ENCODE measurements at places on chromosomes 7 and 10.

- DNase-seq, result no peak
Observed at GRCh38 chr7:8515640-8516185, 82.3 kb downstream of the NXPH1 start.

DNA sequence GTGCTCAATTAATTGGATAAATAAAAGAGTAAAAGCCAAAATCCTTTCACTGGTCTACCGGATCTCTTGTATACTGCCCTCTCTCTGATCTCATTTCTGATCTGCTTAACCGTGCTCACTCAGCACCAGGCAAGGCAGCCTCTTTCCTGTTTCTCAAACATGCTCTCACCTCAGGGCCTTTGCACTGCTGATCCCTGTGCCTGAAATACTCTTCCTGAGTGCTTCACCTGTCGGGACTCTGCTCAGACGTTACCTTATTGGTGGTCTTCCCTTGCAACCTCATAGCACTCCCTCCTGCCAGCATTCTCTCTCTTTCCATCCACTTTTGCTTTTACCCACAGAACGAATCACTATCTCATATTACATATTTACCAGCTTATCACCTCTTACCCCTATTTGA lies 55.6 kb downstream of the NPY start:
- DNase-seq, result no peak

DNA sequence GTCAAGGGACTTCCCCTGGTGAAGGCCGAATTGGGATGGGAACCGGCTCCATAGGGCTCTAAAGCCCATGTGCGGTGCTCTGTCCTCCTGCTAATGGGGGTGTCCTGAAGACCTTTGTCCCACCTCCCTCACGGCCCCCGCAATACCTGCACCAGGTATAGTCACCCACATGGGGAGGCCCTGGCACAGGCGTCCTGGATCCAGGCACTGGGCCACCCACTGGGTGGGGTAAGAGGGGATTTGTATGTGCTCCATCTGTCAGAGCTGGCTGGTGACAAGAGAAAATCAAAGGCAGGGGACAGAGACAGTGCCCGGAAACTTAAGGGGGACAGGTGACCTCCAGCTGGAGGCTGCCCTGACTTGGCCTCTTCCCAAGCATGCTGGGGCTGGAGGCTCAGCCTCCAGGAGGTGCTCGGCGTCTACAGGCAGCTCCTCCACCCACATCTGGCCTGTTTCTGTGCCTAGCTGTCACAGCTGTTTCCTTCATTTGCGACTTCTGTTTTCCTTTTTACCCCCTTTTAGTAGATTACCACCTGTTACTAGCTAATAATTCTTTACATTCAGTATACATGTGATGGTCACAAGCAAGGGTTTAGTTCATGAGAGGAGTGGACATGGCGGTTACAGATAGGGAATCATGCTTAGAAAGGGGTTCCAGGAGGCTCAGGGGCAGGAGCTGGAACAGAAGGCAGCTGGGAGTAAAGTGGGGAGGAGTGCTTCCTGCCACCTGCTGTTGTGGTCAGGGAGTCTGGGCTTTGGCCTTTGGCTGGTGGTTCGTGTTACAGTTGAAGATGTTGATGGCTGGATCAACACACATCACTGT lies 2.3 kb upstream of the CUZD1 start:
- no peak for DNase-seq

- no peak for DNase-seq
Observed at GRCh38 chr10:132770061-132771021, 15.6 kb downstream of the NKX6-2 start.

DNA sequence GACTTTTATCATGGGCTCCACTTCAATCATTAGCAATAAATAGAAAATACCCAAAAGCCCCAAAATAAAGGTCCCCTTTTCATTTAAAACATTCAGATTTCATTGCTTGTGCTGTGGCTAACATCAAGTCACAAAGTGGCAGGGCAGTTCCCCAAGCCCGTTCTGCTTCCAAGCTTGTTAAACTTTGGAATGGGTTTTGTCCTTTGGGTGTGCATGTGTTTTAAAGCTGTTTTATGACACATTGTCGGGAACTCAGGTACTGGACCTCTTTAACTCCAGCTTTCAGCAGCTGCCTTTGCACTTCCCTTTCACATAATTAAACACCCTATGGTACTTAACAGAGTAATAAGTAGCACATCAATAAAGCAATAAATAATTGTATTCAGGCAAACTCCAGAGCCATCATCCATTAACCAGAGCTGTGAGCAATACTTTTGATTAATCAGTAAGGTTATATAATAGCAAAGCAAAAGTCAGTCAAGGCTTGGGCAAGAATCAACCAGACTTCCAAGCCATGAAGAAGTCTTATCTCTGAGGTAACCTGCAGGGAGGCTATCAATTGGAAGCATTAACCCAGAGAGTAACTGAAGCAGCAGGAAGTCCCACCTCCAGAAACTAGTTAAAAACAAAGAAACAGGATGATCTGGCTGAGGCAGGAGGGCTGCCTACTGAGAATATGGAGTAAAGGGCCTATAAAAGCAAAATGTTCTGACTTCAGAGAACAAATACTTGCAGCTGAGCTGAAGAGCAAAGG lies 56.1 kb upstream of the ARID5B start:
- DNase-seq, result no peak

DNA sequence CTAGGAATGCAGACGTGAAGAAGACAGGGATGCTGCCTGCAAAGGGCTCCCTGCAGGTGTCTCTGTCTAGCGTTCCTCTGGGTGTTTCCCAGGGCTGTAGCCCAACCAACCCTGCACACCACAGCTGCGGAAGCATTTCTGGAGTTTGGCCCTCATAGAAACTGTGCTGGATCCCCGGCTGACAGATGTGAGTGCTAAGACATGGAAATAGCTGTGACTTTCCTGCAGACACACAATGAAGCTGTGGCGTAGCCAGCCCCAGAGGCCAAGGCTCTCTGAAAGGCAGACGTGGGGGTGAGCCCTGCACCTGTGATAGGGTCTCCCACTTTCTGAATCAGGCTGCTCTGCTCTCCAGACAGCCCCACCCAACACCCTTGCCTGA lies 44.8 kb downstream of the ADCYAP1R1 start:
- no peak for DNase-seq

- DNase-seq, result no peak
Observed at GRCh38 chr10:46294641-46295220, 7.9 kb downstream of the ANTXRL start.

DNA sequence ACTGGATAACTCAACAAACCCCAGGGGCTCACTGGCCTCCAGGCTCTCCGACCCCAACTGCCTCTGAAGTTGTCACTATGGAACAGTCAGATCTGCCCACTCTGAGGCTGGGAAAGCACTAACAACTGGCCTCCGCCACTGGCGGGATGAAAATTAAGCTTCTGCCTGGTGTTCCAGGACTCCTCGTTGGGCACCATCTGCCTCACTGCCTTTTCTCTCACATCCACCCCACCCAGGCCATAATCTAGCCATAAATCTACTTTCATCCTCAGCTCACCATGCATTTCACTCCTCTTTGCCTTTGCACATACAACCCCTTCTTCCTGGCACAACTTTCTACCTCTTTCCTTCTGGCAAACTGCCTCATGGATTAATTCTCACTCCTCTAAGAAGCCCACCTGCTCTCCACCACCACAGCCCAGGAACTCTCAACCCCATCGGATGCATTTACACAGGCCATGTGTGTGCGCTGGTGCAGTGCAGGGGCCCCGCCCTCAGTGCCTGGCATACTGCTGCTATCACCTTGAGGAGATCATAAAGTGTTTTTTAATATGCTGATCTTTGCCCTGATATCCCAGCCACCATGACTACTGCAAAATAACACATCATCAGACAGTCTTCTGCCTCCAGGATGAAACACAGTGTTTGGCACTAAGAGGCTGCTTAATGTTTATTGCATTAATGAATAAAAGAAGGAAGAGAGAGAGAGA lies 4.0 kb downstream of the CDHR1 start:
- no peak for DNase-seq

DNA sequence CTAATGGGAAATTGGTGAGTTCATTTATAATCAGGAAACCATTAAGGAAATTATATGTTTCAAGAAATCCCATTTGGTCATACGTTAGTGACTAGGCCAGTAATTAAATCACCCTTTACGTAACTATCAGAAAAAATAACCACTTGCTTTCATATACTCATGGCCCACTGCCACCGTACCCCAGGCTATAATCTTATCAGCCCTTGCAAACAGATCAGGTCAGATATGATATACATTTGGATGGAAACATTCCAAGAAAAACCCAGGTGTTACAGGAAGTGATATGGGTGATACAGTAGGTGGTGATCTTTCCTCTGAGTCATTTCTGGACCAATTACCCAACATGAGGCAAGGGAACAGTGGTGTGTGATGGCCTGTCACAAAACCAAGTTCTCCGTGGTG lies 481.0 kb upstream of the SEMA3A start:
- DNase-seq, result no peak

DNA sequence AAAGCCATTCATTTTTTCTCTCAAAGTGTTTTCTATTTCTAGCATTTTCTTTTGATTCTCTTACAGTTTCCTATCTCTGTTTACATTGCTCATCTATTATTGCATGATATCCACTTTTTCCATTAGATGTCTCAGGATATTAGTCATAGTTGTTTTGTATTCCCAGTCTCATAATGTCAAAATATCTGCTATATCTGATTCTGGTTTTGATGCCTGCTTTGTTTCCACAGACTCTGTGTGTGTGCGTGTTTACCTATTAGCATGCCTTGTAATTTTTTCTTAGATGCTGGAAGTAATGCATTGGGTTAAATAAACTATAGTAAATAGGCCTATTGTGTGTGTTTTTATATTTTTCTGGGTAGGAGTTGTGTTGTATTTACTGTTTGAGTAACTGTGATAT lies 1126.3 kb downstream of the SORCS1 start:
- no peak for DNase-seq

GRCh38 chr10:120367341-120367740 lies 89.7 kb upstream of the PLPP4 start:
- no peak for DNase-seq

- DNase-seq, result peak; percentile 91
Observed at GRCh38 chr7:87566311-87566900, 34.3 kb downstream of the ABCB1 start.

DNA sequence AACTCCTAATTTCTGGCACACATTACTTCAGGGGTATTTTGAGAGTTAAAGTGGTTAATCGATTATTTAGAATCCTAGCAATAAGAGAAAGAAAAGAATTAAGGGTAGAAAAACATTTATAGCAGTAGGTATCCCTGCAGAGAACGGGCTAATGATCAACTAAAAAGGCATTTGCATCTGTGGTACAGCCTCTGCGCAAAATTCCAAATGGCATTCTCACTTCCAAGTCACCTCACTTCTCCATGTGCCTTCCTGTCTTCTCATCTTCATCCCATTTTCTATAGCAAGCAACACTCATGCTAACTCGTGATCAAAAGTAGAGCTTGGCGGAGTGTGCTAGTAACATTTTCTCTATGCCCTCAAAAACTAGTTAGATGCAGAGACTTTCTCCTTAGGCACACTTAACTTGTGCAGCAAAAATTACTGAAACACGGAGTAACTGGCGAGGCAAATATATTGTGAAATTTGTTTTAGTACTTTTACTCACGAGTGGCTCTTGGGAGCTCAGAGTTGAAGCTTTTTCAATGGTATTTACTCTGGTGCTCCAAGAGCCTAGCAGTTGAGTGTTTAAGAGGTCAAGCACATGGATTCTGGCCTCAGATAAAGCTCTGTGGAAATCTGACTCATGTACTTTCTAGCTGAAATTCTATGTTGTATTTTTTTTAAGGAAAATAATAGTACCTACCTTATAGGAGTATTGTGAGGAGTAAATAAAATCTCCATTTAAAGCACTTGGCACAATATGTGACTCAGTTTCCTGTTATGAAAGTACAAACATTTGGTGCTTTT lies 65.1 kb downstream of the MET start:
- DNase-seq, result no peak

- DNase-seq, result no peak
Observed at GRCh38 chr10:21049482-21049881, 152.4 kb upstream of the NEBL start.

- no peak for DNase-seq
Observed at GRCh38 chr7:47931005-47932004, 17.0 kb downstream of the PKD1L1 start.

DNA sequence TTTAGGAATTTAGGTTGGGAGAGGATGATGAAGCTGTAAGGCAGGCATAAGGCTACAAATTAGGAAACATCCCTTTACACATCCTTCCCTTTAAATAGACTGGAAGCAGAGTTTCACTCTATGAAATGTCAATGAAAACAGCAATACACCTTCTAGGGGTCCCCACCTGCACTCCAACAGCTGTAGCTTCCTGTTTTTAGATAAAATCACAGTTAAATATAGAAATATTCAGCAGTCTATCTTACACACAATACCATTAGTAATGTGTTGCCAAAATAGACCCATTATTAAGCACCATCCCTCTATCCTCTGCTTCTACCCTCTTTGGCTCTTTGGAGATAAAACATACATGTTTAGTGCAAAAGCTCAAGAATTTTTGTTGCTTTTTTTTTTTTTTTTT lies 237.4 kb downstream of the PCLO start:
- no peak for DNase-seq

GRCh38 chr10:17533731-17534130 lies 79.3 kb upstream of the ST8SIA6 start:
- DNase-seq, result no peak

- DNase-seq, result no peak
Observed at GRCh38 chr10:98659951-98660350, 213.2 kb upstream of the HPS1 start.

GRCh38 chr10:44780426-44780825 lies 130.7 kb upstream of the TMEM72 start:
- DNase-seq, result peak; percentile 42

GRCh38 chr7:44102846-44103565 lies 1.1 kb upstream of the AEBP1 start:
- no peak for DNase-seq

GRCh38 chr10:36888925-36889573 lies 236.3 kb upstream of the ANKRD30A start:
- DNase-seq, result no peak

GRCh38 chr7:98133181-98133580 lies 26.5 kb downstream of the LMTK2 start:
- DNase-seq, result no peak

DNA sequence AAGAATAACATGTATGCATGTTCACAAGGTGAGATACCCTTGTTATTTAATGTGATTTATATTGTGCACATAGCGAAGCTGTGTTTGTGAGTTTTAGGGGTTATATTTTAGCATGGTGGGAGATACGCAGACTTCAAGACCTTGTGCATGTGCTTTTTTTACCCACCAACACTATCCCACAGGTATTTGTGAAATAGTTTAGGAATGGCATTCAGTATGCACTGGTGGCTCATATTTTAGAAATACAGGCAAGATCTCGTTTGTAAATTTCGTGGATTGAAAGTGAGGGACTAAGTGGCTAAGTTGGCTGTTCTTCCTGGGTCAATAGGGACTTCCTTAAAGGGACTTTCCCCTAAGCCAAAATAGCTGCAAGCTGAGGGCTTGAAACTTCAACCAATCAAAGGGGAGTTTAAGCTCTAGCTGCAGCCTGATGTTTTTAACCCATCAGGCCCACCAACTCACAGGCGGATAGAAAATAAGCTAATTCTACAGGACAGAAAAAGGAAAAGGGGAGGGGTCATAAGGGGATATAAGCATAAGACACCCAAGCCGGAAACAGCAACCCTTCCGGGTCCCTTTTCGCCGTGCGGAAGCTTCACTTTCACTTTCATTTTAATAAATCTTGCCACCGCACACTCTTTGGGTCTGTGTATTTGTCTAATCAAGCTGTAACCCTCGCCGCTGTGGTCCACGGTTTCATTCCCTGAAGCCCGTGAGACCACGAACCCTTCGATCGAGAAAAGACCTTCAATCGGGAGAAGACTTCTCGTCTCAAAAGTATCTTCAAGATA lies 291.0 kb downstream of the GPR158 start:
- DNase-seq, result no peak

Measured in spinal cord (tissue), 10 donors.